ENCODE measurements at places on chromosomes 16 and 17.

- DNase-seq = no peak
Measured at GRCh38 chr17:61459142-61459809, 7.1 kb downstream of the TBX4 start.

GRCh38 chr16:31880322-31880979 lies 6.8 kb downstream of the ZNF267 start:
- DNase-seq = no peak

DNA sequence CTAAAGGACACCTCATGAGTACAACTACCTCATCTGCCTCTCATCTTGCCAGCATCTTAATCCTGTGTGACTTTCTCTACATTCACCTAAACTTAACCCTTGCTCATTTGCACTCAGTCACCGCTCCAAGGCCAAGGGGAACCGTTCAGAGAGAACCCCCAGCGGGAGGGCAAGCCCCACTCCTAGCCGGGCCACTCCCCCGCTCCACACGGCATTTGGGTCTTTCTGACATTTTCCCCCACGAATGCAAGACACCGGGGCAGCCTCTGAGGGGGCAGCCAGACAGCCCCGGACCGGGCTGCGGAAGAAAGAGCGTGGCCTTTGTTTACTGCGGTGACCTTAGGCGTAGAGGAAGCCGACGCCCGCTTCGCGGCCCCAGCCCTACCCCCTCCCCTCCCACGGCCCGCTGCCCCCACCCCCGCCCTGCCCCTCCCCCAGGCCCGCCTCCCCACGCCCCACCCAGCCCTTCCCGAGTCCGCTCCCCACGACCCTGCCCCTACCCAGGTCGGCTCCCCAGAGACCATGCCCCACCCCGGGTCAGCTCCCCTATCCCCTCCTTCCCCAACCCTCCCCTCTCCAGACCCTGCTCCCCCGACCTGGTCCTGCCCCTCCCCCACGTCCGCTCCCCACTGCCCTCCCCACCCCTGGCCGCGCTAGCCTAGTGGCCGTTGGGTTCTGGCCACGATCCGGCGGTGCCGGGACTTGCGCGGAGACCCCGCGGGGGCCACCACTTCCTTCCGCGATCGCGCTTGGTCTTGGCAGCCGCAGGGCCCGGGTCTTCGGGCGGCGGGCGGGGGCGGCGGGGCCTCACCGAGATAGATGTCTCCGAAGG lies 789 bp downstream of the CSNK1D start:
- no peak for DNase-seq

DNA sequence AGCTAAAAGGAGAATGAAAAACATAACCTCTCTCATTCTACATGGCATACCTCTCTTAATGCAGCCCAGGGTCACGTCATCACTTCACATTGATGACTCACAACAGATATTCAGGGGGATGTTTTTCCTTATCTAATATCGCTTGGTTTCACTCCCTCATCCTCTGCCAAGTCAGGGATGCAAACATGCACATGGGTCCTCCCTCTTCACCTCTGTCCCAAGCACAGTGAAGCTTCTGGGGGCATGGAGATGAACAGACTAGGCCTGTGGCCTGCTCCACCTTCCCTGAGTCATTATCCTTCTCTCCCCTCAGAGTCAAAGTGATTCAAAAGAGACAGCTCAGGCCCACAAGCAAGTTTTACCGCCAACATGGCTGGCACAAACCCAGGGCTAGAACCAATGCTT lies 2.3 kb upstream of the MT2A start:
- no peak for DNase-seq

DNA sequence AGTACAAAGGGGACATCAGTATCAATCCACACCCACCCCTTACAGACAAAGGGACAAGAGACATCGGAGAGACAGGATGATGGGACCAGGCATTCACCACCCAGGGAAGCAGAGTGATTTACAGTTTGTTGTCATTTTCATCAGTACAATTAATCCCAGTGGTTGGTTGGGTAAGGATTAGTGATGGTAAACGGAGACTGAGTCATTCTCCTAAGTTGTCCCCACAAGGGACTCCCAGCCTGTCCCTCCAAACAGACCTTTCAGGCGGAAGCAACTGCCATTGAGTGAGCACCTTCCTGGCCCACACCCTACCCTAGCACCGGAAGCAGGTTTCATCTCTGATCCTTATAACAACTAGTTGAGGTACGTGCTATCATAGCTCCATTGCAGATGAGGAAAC lies 11.2 kb downstream of the PPL start:
- DNase-seq = no peak

DNA sequence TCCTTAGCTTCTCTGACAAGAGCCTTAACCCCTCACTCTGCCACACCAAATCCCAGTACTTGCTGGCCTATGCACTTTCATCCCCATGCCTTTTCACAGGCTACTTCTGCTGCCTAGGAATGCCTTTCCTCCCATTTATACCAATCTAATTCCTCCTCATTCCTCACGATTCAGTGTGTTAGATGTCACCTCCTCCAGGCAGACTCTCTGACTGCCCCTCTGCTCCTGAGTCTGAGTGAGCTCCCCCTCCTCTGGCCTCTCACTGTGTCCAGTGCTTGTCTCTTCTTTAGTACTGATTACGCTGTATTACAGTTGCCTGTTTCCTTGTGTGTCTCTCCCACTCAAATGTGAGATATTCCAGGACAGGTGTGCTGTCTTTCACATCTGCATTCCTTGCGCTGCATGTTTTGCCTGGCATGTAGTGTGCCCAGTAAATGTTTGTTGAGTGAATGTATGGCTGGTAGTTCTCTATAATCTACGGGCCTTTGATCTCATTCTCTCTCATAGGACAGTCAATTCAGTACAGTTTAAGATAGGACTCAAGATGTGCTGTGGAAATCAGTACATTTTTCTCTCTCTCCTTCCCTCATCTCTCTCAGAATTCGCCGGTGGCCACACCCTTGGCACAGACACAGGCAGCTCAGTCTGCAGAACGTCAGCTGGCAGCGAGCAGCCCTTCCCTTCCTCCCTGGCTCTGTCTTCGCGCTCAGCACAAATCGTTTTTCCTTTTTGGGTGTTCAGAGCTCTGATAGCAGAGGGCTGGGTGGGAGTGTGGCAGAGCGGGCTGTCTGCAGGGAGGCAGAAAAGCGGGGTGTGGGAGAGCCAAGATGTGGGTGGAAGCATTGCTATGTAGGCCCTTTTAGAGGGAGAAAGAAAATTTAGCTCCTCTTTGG lies 18.5 kb downstream of the ARL4D start:
- no peak for DNase-seq

GRCh38 chr16:70470141-70470926 lies 15.9 kb downstream of the FCSK start:
- no peak for DNase-seq

DNA sequence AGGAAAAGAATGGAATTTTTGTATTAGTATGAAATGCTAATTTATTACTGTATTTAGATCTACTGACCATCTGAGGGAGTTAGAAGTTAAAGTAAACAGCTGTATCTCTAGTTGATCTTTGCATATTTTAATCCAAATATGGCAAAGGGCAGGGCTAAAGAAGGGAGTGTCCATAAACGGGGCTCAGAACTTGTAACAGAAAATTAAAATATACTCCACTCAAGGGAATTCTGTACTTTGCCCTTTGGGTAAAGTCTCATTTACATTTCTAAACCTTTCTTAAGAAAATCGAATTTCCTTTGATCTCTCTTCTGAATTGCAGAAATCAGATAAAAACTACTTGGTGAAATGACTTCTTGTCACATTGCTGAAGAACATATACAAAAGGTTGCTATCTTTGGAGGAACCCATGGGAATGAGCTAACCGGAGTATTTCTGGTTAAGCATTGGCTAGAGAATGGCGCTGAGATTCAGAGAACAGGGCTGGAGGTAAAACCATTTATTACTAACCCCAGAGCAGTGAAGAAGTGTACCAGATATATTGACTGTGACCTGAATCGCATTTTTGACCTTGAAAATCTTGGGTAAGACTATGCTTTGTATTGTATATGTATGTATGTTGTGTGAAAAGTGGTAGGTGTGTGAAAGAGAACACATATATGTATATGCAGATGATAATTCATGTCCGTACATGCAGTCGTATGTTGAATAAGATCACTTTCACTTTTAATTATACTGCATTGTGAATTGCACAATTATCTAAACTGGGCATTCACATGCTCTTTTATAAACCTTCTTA lies at the start of gene ASPA:
Gene ASPA, plus strand, starts transcription at position 186 of the 799 bp plus-strand sequence. Its CDS starts 163 bp downstream, at position 349.
- DNase-seq = no peak

DNA sequence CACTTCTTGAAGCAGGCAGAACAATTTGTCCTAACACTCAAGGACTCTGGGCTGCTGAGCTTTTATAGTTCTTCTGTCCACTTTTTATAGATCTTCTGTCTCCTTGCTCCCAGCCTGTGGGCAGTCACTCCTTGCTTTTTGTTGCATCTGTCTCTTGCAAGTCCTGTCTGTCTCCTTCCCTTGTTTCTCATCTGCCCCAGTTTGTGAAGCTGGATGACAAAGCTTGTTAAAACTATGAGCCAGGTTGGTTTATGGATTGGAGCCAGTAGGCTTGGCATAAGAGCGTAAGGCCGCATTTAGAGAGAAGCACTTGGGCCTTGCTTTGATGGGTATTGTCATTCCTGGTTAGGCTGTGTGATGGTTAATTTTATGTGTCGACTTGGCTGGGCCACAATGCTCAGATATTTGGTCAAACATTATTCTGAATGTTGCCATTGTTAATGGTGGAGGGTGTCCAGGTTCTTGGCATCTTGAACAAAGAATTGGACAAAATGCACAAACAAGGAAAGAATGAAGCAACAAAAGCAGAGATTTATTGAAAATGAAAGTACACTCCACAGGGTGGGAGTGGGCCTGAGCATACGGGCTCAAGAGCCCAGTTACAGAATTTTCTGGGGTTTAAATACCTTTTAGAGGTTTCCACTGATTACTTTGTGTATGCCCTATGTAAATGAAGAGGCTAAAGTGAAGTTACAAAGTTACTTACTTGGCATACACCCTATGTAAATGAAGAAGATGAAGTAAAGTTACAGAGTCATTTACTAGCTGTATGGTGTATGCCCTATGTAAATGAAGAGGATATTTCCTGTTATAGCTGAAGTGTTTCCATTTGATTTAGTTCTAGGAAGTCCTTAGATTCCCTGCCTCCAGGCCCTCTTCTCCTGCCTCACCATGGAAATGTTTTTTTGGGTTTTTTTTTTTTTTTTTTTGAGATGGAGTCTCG lies 8.0 kb upstream of the CPPED1 start:
- DNase-seq = no peak

DNA sequence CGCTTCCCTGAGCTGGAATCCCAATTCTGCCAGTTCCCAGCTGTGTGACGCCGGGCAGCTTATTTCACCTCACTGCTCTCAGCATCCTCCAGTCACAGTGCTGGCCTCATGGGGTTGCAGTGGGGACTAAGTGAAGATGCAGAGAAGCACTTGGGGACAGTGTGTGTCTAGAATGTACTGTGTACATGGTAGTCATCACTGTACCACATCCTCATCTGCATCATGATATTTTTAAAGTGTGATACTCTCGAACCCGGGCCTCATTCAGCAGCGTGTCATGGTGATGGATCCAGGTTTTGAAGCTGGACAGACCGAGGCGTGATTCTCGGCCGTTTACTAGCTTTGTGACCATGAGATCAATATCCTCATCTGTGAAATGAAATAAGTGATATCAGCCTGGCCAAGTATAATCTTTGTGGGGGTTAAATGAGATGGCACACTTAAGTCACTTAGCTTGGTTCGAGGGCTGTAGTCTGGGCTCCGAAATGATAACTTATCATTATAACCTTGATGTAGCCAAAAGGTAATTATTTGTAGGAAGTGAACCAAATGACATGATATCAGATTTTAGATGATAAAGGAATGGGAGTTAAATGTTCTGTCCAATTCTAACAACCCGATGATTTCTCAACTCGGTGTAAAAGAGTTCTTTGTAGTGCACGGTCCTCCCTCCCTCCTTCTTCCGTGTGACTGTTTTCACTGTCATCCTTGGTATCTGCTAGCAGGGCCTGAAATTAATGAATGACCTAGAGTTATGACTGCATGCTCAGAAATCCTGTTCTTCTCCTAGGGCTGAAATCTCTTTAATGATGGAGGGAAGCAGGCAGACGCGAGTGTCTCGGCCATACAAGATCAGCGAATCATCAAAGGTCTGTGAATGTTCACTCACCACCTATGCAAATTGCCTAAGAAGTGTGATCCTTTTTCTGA lies 2.0 kb downstream of the KLHL36 start:
- DNase-seq = no peak

- no peak for DNase-seq
Measured at GRCh38 chr16:71969353-71969752, 30.8 kb downstream of the PKD1L3 start.

- DNase-seq = no peak
Measured at GRCh38 chr17:16928406-16929034, 43.4 kb downstream of the TNFRSF13B start.
